AML-193 (cell line): ENCODE measurements at places on chromosomes 6 and 20.

DNA sequence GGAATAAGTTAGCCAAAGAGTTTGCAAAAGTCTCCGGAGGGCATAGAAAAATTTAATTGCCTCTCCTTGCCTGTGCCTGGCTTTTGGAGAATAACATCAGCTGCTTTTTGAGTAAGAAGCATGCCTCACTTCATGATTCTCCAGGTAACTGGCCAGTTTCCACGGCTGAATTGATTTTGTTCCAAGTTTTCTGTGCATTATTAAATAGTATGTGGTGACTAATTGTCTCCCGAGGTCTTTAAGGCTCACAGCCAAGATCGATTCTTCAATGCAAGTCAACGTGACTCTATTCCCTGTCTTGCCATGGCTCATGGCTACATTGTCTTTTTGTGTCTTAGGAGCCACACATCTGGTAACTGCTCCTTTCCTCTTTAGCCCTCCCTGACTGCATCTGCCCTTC, 54.2 kb downstream of the CNR1 start:
- no peak for DNase-seq

DNA sequence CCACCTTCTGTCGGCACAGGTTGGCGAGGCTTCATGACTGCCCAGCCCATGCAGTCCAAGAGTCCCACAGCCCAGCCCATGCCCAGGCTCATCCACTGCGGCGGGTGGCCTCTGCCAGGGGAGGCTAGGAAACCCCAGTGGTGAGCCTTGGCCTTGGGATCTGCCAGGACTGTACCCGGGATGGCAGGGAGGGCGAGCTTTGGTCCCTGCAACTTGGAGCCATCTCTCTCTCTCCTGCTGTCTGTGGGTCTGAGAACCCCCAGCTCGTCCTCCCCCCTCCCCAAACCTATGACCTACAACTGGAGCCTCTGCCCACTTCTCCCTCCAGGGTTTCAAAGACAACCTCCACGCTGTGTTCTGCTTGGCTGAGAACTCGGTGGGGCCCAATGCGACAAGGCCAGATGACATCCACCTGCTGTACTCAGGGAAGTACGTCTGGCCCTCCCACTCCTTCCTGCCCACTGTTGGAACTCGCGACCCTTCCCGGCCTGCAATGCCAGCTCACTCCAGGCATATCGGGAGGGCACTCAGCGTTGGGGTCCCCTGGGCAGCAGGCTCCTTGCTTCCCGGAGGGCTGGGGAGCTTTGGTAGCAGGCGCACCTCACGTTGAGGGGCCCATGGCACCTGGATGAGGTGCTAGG, 19.7 kb downstream of the NPEPL1 start:
- no peak for DNase-seq

DNA sequence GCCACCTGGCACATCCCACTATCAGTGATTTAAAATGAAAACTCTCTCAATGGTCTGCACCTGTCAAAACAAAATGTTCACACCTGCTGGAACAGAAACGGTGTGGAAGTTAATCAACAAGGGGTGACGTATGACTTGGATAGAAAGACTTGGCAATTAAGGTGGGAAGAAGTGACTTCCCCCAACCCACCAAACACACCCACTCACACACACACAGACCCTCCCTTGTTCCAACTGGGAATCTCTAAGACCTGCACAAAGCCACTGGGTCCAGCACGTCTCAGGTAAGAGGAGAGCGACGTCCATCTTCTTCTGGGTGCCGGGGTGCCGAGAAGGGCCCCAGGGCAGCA, 25.1 kb upstream of the TCFL5 start:
- DNase-seq, result no peak

GRCh38 chr6:5365436-5366195, 104.3 kb downstream of the FARS2 start:
- DNase-seq, result no peak

DNA sequence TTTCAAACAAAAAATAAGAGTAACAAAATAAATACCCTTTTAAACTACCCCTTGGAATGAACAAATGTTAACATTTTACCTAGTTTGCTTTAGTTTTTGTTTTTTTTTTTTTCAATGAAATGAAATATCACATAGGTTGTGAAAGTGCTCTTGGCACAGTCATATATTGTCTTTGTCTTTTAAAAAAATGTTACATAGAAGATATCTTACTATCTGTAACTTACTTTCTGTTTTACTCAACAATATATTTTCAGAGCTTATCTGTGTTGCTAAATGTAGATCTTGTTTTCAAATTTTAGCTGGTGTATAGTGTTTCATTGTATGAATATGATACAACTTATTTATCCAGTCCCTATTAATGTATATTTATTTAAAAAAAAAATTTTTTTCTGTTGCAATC, 8.6 kb downstream of the CEP57L1 start:
- DNase-seq, result no peak

DNA sequence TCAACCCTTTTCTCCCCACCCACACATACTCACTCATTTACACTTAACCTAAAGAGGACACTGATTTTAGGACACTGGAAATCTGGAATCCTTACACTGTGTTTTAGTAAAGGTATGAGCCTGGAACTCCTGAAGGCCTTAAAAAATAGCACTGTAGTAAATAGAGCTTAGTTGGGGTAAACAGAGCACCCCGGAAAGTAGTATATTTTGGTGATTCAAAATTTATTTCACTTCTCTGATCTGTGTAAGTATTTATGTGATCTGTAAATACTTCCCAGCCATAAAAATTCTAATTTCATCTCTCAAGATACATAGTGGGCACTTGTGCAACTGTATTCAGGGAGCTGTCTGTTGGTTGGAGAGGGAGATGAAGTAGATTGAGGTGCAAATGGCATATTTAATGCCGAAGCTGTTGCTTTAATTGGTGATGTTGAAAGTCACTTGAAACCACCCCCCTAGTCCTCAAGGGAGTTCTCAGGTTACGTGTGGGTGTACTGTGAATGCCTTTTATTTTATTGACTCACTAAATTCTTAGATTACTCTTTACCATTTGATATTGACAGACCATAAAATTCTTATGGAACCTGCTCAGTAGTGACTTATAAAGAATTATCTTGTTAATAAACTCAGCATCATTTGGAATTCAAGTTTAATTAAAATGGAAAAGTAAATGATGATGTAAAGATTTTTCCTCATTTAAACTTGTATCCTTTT, 154.9 kb downstream of the SOX4 start:
- DNase-seq, result no peak

DNA sequence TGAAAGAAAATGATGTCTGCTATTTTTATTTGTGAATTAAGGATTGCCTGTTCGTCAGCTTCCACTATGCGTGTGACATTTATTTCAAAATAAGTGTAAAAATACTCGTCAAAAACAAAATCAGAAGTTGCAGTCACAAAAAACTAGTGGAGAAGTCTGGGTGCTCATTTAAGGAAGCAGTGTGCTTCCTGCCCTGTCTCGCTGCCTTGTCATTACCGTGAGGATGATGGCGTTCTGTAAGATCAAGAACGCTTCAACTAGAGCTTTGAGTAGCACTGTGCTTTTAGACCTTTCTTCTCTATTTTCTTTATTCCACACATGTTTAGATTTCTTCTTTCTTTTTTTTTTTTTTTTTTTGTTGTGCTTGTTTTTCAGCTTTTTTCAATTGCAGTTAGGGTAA, 186.9 kb downstream of the TBC1D7 start:
- no peak for DNase-seq

- DNase-seq, result no peak
Measured at GRCh38 chr20:40442181-40442963, 246.7 kb downstream of the MAFB start.

- no peak for DNase-seq
Measured at GRCh38 chr20:50819349-50819748, 24.5 kb downstream of the BCAS4 start.

DNA sequence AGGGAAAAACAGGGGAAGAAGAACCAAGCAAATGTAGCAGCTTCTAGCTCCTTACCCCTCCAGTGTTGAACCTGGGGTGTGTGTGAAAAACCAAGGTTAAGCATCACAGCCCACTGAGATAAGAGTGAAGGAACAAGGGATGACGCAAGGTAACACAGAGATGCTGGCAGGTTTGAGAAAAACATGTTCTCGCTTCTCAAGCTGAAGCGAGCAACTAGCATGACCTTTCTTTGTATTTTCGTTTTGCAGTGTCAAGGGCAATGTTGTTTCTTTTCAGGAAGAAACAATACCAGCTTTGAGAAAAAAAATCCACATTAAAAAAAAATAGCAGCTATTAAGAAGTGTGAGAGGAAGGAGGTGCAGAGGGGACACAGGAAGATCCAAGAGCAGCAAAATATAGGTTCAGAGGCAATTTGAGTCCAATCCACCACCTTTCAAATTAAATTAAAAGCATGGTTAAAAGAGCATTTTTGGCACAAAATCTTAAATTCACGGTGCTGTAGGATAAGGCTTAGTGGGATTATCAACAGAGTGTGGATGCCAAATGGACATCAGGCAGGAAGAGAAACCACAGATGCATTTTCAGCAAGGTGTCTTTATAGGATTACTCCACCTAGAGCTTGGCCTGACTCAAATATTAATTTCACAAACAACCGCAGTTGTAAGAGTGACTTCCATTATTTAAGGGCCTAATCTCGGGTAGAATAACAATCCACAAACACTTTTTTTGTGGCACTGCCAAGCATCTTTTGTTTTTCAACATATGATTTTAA, 70.9 kb downstream of the SYNE1 start:
- no peak for DNase-seq
